ENCODE measurements at places on chromosomes 4 and X.

- DNase-seq: no peak
Observed at GRCh38 chr4:138510053-138510452, 267.9 kb upstream of the SLC7A11 start.

GRCh38 chrX:30888526-30889146 lies 418 bp downstream of the TAB3 start:
- DNase-seq: no peak

DNA sequence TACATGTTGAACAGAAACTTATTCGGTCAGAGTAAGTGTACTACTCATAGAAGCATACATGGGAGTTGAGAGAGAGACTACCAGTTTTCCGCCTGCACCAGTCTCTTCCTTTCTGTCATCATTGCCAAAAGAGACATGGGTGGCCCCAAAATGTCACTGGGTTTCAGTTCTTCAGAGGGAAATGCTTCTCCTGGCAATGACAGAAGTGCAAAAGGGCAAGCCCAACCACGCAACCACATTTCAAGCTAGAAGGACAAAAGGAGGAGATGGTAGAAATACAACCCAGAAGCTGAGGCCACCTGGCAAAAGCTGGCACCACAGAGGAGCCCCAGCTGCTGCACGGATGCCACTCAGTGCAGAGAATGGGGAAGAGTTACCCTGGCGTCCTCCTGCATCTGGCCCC lies 320.1 kb downstream of the BCOR start:
- no peak for DNase-seq

DNA sequence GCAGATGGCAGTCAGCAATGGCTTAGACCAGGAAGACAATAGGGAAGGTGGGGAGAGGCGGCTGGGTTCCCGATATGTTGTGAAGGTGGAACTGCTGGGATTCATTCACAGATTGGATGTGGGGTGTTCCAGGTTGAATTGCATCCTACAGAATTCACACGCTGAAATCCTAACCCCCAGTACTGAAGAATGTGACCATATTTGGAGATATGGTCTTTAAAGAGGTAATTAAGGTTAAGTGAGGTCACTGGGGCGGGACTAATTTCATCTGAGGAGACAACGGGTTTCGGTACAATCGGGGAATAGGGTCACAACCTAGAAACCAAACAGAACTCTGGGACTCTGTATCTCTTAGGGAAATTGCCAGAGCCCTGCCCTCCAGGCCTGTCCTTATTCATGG lies 5.3 kb upstream of the CHRNA9 start:
- no peak for DNase-seq

- no peak for DNase-seq
Observed at GRCh38 chrX:45889471-45889870, 655.8 kb downstream of the ZNF674 start.

- DNase-seq: no peak
Observed at GRCh38 chrX:2457289-2458133, 43.3 kb downstream of the DHRSX start.

- DNase-seq: no peak
Observed at GRCh38 chr4:111323916-111324315, 701.0 kb upstream of the PITX2 start.

- no peak for DNase-seq
Observed at GRCh38 chr4:122759639-122760310, 27.3 kb downstream of the BBS12 start.

DNA sequence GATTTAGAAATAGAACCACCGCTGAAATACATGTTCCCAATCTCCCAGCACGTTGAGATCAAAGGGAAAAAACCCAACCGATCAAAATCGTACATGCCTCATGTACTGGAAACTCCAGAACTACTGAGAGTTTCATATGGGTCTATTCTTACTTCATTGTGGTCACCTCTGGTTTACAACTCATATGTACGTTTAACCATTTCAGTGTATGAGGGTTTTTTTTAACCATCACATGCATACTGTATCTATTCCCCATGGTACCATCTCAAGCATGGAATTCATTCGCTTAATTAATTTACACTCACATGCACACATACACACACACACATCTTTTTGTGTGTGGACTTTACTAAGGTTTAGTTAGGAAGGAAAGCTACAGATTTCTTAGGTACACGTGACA lies 46.0 kb upstream of the CLNK start:
- no peak for DNase-seq

- no peak for DNase-seq
Observed at GRCh38 chr4:13525606-13526281, 18.6 kb downstream of the NKX3-2 start.

DNA sequence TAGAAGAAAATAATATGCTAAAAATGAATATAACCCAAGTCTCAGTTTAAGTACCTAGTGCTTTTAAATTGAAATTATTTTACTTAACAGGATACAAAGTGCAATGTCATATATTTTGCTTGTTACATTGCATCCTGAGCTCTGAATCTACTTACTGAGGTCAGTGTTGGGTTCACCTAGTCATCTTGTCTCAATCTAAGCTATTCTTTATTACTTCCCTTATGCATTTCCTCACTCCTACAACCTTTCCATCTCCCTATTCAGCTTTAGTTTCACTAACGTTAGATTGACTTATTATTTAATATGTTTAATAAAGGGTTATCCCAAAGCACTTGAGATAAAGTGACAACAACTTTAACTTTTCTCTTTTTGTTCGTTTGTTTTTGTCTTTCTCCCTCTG lies 483.7 kb downstream of the FSTL5 start:
- no peak for DNase-seq

GRCh38 chr4:34181311-34181841 lies 2062.9 kb downstream of the ARAP2 start:
- no peak for DNase-seq

- peak; percentile 36 for DNase-seq
Observed at GRCh38 chr4:112516471-112517066, 589 bp upstream of the NEUROG2 start.

- DNase-seq: no peak
Observed at GRCh38 chr4:11484531-11484930, 55.8 kb upstream of the HS3ST1 start.

All from left ventricle myocardium superior (tissue), 1 donor.